ENCODE measurements at places on chromosomes 11 and 22.

GRCh38 chr22:46069521-46070214 is 80.7 kb upstream of the PPARA start:
- peak; percentile 22 for DNase-seq

- no peak for DNase-seq
Measured at GRCh38 chr11:133892584-133893380, 47.5 kb upstream of the SPATA19 start.

DNA sequence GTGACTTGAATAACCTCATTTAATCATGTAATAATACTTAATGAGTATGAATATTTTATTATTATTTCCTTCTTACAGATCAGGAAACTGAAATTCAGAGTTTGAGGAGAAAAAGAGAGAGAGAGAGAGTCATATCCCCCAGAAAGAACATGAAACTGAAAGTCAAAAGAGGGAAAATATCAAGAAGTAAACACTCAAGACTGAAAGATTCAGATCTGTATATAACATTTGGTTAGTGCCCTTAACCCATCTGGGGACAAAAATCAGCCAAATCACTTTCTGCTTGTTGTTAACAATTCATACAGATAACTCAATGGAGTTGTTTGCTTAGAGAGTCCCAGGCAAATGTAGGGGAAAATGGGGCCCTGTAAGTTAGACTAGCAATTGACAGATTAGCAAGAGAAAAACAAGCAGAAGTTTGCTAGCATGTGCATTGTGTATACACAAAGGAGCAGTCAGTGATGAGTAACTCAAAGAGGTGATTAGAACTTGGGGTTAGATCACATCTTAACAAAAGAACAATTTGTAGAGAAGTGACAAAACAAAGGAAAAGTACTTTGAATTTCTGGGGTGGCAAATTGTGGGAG is 25.9 kb upstream of the MMP13 start:
- no peak for DNase-seq

DNA sequence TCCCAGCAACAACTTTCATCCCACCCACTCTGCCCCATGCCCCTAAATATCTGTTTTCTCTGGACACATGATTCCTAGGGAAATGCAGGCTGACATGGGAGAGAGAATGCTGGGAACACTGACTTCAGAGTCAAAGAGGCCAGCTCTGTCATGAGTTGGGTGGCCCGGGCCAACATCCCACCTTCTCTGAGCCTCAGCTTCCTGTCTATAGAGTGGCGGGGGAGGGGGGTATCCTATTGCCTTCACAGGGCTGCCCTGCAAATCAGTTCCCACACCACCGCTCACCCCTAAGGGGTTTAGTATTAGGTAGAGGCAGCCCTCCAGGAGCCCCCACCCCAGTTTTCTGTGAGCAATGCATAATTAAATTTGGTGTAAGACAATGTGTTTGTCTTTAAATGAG is 175.0 kb upstream of the NCAM1 start:
- no peak for DNase-seq

DNA sequence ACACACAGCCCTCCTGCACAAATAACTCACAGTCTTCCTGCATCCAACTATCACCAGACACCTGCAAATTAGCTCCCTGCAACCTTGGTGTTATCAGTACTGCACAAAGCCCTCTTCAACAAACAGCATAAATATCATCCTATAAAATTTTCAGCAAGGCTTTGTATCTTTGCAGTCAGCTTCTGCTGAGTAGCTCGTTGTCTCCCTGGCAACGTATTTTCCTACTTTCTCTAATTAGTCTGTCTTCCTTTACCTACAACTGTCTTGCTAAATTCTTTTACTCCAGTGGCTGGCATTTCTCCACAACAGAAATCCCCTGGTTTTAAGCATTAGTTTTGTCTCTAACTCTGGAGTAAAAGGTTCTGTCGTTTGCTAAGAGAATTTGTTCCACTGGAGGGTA is 3.9 kb downstream of the OR8D4 start:
- DNase-seq: no peak

DNA sequence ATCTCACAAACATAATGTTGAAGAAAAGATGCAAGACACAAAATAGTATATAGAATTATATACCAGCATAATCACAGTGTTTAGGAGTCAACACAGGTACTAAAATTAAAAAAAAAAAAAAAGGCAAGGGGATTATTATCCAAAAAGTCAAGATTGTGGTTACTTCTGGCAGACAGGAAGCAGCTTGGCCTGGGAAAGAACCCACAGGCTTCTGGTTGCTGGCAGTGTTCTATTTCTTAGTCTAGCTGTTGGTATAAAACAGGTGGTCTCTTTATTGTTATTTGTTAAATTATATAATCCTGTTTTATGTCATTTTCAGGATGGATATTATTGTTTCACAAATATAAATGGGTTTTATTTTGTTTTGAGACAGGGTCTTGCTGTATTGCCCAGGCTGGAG is 54.0 kb downstream of the C11orf58 start:
- no peak for DNase-seq

- no peak for DNase-seq
Measured at GRCh38 chr11:35784699-35785098, 122.1 kb downstream of the TRIM44 start.

GRCh38 chr22:48362721-48363404 is 1464.8 kb downstream of the BRD1 start:
- no peak for DNase-seq

GRCh38 chr11:35190804-35191348 is 51.9 kb downstream of the CD44 start:
- no peak for DNase-seq

DNA sequence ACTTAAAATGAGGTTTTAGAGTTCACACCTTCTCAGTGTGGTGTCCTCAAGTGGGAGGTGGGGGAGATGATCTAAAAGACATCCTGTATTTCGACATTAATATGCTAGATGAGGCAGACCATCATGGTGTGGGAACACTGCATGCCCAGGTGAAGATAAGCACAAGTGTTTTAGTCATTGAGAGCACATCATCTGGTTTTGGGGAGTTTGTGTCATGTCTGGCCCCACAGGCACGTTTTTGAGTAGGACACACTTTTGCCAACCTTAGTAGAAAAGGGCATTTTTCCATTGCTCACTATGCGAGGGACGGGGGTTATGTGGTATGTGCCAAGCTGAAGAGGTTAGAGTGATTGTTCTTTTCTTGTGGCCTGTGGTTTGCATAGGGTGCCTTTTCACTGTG is 189.3 kb downstream of the DBX1 start:
- peak; percentile 20 for DNase-seq

GRCh38 chr11:27977527-27977926 is 130.4 kb downstream of the KIF18A start:
- DNase-seq: no peak

GRCh38 chr11:70603756-70604211 is 205.5 kb downstream of the CTTN start:
- DNase-seq: no peak

DNA sequence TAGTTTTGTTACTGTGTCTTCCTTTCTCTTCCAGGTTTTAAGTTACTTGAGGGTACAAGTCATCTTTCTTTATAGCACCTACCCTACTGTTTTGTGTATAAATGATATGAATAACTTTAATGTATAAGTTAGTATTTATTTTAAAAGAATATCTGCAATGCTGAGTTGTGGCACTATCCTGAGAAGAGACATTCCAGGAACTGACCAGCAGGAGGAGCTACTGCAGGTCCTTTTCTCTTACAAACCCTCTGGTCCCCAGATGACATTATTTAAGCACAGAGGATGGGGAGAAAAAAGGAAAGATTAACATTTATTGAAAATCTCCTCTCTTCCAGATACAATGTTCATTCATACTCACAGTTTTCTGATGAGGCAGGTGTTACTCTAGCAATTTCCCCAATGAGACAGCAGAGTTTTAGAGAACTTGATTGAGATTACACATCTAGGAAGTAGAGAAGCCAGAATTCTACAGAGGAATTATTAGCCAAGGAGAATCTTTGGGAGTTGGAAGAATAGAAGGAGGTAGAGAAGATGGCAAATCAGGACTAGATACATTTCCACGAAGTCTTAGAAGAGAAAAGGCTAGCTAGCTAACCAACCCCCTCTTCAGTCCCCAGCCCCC is 541.2 kb upstream of the API5 start:
- no peak for DNase-seq

DNA sequence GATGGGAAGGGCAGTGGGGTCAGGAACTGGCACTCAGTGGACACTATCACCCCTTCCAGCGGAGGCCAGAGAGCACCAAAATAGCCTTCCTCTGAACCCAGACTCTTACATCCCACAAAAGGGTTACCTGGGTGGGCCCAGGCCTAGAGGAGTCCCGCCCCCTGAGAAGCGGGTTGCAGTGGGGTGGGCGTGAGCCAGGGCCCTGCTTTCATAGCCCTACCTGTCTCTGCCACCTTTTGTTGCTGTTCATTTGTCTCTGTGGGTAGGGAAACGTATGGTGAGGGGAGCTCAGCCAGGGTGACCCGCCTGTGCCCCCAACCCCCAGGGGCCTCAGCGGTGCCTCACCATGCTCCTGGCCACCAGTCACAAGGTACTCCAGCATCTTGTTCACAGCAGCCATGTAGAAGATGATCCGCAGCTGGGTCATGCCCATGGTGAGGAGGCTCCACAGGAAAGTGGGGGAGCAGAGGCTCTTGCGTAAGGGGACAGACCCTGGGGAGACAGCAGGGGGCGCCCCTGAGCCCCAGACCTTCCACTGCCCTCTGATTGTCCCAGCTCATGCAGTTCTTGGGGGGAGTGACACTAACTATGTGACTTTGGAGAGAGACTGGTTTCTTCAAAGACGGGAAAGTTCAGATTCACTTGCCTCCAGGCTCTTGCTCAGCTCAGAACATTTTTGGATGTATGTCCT is 24.0 kb downstream of the SLC43A1 start:
- no peak for DNase-seq

- DNase-seq: no peak
Measured at GRCh38 chr11:80733790-80734189, 1293.0 kb upstream of the TENM4 start.

GRCh38 chr11:101974255-101974654 is 57.9 kb upstream of the ANGPTL5 start:
- no peak for DNase-seq

DNA sequence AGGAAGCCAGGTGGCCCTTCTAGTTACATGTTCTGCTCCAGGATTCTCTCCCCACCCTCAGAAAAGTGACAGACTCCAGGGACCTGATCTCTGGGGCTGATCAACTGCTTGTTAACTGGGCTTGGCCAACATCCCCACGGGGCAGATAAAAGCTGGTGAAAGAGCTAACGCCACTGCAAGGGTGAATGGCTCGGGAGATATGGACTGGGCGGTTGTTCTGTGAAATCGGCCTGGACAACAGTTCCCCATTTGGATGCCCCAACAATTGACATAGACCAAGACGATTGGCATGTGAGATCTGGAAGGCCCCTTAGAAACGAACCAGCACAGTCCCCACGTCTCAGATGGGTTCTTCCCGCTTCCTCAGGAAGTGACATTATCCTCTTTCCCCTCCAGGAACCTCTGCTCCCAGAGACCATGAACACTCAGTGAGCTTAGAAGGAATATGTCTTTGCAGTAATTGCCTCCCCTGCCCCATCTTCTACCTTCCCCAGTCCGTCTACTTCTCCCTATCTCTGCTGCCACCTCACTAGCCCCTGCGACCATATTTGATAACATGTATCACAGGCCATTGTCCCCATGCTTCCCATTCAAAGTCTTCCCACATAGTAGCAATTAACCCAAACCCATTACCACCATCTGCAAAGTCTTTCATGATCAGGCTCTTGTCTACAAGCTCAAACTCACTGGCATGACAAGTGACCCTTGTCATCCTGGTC is 5.6 kb upstream of the PRG2 start:
- DNase-seq: no peak

GRCh38 chr11:70611821-70612220 is 213.5 kb downstream of the CTTN start:
- no peak for DNase-seq

DNA sequence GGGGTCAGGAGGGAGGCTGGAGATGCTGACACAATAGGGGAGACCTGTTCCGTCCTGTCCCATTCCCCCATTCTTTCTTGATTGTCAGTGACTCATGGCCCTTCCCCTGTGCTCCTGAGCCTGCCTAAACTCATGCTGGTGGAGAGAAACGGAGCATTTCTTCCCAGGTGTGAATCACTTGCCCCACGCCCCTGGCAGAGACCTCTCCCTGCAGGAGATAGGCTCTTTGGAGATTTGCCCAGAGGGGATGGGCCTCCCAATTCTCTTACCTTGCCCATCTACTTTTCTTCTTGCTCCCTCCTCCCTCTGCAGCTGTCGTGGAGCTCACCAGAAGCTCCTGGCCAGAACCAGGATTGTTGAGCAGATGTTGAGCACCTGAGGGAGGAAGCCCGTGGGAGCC is 121.9 kb upstream of the OR9Q1 start:
- DNase-seq: no peak

DNA sequence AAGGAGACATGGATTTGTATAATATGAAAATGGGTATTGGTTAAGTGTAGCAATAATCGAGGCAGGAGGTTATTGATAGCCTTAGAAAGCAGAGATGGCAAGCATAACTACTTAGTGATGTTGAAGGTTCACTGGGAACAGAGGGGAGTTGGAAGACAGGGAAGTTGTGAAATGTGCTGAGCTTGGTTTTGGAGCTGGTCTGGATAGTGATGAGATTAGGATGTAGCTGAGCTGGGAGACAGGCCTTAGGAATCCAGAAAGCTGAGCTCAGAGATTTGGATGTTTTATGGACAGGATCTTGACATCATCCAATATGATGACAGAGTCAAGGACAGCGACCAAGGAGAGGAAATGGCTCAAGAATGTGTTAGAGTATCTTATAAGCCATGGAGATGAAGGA is 113.1 kb downstream of the ARHGAP42 start:
- DNase-seq: no peak

- DNase-seq: no peak
Measured at GRCh38 chr22:48737461-48738203, 1090.0 kb downstream of the BRD1 start.

GRCh38 chr11:41273908-41274307 is 185.5 kb downstream of the LRRC4C start:
- no peak for DNase-seq

DNA sequence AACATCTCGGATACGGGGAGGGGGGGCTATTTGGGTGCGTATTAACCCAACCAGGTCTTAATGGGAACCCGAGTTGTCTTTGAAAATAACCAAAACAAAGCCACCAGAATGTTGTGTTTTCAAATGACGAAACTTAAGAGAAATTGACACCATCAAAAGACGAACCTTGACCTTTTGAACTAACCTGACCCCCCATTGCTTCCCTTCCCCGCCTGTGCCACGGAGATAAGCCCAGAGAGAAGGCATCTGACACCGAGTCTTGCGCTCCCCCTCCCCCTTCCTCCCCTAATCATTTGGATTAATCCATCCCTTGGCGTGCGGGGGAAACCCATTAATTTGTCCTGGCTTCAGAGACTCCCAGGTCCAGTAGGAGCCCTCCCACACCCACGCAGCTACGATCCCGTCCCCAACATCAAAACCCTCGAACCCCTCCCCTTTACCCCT is 4.5 kb upstream of the GCAT start:
- DNase-seq: no peak

- no peak for DNase-seq
Measured at GRCh38 chr11:100932474-100933100, 197.0 kb downstream of the PGR start.

DNA sequence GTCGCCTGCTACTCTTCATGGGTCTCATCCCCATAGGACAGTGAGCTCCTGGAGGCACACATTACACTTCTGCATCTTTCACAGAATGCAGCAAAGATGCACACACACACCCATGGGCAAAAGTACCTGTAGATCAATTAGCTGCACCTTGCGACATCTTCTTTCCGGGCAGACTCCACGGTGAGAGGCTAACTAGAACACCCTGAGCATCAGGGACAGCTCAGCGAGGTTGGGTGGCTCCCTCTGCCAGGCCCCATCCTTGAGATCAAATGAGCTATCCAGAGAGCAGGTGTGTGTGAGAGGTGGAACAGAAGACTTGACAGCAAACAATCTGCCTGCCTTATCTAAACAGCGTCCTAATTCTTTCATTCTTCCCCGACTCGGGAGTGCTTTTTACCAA is 96.1 kb upstream of the BID start:
- DNase-seq: no peak

All from stimulated activated CD8-positive, alpha-beta memory T cell treated with anti-CD3 and anti-CD28 coated beads, Interleukin-2, amount 100 ng/mL, for 48 hours (primary cell).